IMR-90 (cell line): ENCODE measurements at places on chromosomes 3 and 15. TPM values are rescaled to one million over a fixed set of nuclear protein-coding genes. Genes with fewer than 3 reads are reported as not detected.

Gene PLA2G4B
- polyA plus RNA-seq: 3.1 and 5.8 TPM in 2 replicates

Gene ADPRH
- 0.06 and 0.12 TPM in 2 replicates for polyA plus RNA-seq

Gene ANKRD34C
- not detected in 2 replicates for polyA plus RNA-seq

Gene PIF1
- 19.2 and 19.9 TPM in 2 replicates for polyA plus RNA-seq

Gene RPS17
- polyA plus RNA-seq: 4,201 and 5,358 TPM in 2 replicates

Gene CHRNA7
- polyA plus RNA-seq: 0.07 and 0.10 TPM in 2 replicates

Gene ACAD9
- polyA plus RNA-seq: 40.8 and 41.3 TPM in 2 replicates

Gene CHL1
- polyA plus RNA-seq: 0.38 and 0.87 TPM in 2 replicates

Gene CPNE9
- not detected in 2 replicates for polyA plus RNA-seq
